Left ventricle myocardium superior (tissue), 1 donor: ENCODE measurements at places on chromosomes 16 and 17. TPM values are rescaled to one million over a fixed set of nuclear protein-coding genes. Genes with fewer than 3 reads are reported as not detected.

The PIP4K2B gene
- total RNA-seq = 42.3 TPM

- DNase-seq = no peak
Measured at GRCh38 chr16:28543072-28543471, 4.3 kb upstream of the NUPR1 start.

GRCh38 chr16:82628088-82628423 lies 1.3 kb downstream of the CDH13 start:
- peak; percentile 70 for DNase-seq

DNA sequence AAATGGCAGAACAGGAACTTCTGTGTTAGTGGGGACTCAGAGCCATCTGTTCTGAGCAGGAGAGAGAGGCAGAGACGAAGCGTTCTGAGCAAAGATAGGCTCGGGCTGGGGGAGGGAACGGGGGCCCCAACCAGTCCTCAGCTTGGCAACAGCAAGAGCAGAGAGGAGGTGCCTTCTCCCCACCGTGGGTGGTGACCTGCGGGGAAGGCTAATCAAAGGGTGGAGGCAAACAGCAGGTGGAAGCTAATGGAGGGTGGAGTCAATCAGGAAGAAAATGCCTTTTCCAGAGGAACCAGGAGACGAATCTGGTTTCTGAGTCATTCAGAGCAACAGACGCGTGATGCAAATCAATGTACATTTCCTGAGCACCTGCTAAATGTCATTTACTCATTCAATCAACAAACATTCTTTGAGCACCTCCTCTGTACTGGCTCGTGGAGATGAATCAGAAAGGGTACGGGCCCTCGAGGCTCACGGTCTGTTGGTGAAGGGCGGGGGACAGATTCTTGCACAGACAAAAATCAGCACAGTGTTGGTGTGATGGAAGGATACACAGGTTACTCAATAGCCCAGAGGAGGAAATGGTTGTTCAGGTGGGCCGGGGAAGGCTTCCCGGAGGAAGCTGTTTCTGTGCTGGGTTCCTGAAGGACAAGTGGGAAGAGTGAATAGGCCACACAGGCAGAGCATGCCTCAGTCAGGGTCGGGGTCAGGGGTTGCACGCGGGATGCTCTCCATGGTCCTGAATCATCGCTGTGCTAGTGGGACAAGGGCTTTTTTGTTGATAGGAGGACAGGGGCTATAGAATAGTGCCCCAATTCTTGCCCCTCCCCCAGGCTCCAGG lies 5.7 kb upstream of the SPNS2 start:
- DNase-seq = no peak

DNA sequence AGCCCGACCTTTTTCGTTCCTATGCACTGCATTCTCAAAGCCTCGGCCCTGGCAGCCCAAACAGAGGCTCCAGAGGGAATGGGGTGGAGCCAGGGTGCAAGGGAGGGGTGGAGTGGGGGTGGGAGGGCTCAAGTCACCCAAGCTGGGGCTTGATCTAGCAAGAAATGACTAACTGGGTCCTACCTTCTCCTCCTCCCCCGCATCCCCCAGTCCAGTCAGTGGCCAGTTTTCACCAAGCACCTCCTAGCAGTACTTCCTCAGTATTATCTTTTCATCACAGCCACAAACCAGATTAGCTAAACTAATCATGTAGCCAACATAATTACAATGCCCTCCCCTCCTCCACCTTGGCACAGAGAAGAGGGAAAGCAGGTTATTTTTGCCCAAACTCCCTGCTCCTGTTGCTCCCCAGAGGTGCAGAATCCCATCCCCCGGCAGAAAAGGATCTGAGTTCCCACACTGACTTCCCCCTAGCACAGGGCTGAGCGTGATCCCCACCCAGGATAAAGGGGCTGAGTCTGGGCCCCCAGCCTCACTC lies 2.2 kb downstream of the JUP start:
- DNase-seq = peak; percentile 79

- DNase-seq = no peak
Measured at GRCh38 chr16:77290451-77291115, 91.4 kb downstream of the SYCE1L start.

GRCh38 chr16:84119368-84119767 lies 2.6 kb upstream of the MBTPS1 start:
- DNase-seq = no peak

DNA sequence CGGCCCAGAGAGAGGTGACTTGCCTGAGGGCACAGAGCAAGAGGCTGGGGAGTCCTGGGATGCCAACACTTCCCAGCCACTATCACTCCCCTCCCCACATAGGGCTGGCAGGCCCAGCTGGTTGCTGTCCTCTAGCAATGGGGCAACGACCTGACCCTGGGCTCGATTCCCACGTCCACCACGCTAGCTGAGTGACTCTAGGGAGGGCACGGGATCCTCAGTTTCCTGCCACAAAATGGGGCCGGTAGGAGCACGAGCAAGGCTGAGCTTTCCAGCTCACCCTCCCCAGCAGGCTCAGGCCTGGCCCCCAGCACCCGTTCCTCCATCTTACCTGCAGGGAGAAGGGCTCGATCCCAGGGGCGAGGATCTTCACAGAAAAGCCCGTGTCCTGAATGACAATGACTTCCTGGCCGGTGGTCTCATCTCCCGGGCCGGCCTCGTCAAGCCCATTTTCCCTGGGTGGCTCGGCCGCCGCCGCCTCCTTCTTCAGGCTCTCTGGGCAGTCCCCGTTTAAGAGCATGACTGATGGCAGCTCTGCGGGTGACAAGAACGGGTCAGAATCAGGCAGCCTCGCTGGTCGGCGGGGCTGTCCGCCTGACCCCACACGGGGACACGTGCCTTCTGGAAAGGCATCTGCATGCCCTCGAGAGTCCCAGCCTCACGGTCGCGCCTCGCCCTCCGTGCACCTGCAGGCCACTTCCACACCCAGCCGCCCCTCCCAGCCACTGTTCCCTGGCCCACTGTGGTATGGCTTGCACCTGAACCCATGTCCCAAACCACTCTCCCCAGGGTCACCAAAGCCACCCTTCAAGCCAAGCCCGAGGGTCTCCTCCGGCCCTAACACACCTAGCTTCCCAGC lies 7.3 kb downstream of the CLUH start:
- DNase-seq = peak; percentile 70

DNA sequence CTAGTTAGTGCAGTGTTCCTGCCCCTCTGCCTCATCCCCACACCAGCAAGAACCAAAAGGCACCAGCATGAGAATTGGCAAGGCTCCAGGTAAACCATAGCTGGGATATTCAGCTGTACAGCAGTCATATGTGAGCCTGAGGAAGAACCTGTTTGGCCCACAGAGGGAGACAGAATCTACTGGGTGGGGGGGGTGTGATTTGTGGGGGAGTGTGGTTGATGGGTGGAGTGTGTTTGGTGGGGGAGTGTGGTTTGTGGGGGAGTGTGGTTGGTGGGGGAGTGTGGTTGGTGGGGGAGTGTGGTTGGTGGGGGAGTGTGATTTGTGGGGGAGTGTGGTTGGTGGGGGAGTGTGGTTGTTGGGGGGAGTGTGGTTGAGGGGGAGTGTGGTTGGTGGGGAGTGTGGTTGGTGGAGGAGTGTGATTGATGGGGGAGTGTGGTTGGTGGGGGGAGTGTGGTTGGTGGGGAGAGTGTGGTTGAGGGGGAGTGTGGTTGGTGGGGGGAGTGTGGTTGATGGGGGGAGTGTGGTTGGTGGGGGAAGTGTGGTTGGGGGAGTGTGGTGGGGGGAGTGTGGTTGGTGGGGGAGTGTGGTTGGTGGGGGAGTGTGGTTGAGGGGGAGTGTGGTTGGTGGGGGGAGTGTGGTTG lies 19.5 kb downstream of the MINK1 start:
- DNase-seq = no peak

- DNase-seq = no peak
Measured at GRCh38 chr16:2527071-2527783, 4.0 kb downstream of the CEMP1 start.

DNA sequence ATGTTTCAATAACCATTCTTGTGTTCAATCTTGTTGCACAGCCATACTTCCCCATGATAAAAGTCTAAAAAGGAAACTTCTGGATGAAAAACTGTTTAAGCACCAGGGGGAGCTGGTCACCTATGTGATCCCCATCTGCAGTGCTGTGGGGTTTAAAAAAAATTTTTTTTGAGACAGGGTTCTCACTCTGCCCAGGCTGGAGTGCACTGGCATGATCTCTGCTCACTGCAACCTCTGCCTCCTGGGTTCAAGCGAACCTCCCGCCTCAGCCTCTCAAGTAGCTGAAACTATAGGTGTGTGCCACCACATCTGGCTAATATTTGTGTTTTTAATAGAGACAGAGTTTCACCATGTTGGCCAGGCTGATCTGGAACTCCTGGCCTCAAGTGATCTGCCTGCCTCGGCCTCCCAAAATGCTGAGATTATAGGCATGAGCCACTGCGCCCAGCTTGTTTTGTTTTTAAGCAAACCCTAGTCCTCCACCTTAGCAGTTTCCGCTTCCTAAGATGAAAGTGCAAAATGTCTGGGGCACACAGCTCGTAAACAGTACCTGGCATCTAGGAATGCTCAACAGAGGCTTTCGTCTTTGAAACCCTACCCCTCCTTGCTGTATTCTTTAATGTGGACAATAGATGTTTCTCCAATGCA lies 25.4 kb downstream of the DNAJA2 start:
- DNase-seq = no peak
